ENCODE measurements at places on chromosomes 5 and 9.

DNA sequence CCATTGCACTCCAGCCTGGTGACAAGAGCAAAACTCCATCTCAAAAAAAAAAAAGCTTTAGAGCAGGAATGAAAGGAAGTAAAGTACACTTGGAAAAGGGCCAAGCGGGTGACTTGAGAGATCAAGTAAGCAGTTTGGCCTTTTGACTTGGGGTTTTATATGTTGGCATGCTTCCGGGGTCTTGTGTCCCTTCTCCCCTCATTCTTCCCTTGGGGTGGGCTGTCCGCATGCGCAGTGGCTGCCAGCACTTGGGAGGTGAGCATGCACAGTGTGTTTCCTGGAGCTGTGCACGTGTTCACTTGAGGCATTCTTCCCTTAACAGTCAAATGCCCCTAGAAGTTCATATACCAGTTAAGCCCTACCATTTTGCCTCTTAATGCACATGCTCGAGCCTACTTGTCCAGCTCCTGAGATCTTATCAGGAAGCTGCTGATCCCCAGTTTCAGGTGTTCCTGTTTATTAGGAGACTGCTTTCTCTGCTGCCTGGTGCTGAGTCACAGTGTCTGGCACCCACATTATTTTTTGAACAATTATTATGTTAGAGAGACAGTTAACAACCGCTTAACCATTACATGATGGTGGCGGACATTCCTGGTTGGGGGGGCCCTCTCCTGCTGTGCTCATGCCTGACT lies 32.6 kb upstream of the PRRC2B start:
- DNase-seq: no peak

- DNase-seq: no peak
These were observed 5.7 kb downstream of the GPX3 start for GRCh38 chr5:151026088-151026487.

- DNase-seq: no peak
These were observed 36.9 kb upstream of the ANGPTL2 start for GRCh38 chr9:127159325-127159801.

DNA sequence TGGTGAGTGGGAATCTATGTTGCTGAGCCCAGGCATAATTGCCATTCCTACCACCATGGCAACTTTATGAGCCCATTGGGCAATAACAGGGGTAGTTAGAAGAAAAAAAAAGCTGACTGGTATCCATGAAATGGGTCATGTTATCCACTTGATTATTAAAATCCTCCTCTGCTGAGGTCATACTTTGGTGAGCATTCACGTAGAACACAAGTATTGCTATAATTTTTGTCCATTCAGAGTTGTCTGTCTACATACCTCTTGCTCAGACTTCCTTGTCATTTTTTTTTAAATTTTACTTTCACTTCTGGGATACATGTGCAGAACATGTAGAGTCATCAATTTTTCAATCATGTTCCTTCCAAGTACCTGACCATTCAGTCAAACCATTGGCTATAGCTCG lies 780.8 kb upstream of the ARRDC3 start:
- DNase-seq: no peak

DNA sequence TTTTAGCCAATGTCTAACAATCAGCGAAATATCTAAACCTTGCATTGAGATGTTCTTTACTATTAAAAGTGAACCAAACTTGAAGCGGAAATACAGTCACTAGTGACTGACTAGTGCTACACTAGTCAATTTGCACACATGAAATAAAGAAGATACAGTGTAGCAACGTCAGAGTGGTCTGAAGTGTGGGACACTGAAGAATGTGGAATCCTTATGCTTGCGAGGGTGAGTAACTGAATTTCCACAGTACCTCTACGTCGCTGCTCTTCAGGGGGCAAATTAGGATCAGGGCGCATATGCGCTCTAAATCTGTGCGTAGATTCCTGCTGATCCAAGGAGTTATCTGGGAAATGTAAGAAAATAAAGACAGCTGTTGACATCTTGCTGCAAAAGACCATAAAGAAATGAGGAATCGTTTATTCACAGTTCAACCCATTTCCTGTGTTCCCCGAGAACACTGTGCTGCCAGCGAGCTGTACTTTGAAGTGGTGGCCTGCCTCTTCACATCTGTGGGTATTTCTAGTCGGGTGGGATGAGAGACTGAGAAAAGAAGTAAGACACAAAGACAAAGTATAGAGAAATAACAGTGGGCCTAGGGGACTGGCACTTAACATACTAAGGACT lies 39.8 kb upstream of the FLT4 start:
- no peak for DNase-seq

DNA sequence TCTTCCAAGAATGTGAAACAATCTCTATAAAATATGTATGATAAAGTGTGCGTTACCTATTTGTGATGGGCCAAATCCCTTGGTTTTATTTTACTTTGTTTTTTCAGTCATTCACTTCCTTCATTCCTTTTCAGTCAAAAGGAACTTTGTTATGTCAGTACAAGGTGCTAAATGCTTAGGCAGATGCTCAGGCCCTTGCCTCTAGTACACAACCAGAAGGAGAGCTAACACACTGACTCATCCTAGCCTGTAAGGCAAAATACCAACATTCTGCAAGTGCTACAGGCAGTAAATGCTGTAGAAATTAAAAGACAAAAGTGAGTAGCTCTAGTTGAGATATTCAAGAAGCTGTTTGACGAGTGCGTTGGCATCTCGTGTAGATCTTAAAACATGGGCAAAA lies 49.4 kb downstream of the TRPM6 start:
- no peak for DNase-seq

GRCh38 chr9:96884443-96884842 lies 30.1 kb upstream of the ZNF782 start:
- DNase-seq: no peak

GRCh38 chr5:5089895-5090649 lies 50.1 kb upstream of the ADAMTS16 start:
- DNase-seq: no peak

All from NCI-H1417 treated with DMSO at 0.1 percent for 48 hours (cell line).